ENCODE measurements at places on chromosomes 6 and 20. TPM values are rescaled to one million over a fixed set of nuclear protein-coding genes. Genes with fewer than 3 reads are reported as not detected.

DNA sequence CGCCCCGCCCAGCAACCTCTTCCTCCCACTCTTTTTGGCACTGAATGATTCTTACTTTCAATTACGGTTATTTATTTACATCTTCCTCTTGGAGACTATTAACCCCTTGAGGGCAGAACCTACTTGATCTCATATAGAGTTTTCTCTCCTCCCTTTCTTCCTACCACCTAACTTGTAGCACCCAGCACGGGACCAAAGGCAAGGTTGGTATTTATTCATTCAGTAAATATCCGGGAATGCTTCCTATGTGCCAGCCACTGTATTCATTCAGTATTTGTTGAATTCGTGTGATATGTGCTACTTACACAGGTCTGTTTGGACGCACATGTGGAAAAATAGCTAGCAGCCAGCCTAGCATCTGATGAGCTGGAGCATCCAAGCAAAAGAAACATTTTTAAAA lies 1.3 kb upstream of the CNKSR3 start:
- DNase-seq: no peak

- DNase-seq: no peak
These were observed 44.2 kb upstream of the TBX18 start for GRCh38 chr6:84808491-84809061.

DNA sequence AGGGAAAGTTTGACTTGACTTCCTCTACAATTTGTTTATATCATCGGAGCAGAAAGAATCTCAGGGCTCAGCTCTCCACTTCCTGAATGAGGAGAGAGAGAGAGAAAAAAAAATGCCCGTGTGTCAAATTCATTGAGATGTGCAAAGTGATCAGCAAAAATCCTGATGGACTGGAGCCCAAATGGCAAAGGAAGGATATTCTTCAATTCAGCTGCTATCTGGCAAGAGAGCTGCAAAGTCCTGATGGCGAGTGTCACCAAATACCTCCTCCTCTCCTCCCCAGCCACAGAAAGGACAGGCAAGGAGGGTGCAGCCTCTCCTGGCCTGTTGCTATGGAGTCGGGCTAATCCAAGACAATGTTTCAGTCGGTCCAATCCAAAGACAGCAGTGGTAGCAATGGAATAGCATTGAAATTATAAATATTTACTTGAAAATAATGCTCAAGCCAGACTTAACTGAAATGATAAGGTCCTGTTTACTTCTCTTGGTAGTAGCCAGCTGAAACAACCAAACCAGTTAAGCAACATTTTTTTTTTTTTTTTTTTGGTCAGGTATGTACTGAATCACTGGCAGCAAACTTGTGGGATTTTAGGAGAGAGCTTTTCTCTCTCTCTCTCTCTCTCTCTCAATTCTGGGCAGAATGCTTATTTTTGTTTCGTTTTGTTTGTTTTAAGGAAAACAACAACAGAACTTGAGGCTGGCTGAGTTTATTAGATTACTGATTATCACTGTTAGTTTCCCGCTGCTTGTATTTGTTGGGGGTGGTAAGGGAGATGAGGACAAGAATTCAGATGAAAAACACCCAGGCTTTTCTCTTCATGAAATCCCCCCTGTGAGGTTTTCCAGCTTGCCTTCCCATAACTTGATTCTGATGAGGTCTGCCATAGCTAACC lies 204.2 kb downstream of the BCAS1 start:
- DNase-seq: peak; percentile 56

GRCh38 chr20:57881466-57882385 lies 171.9 kb upstream of the PMEPA1 start:
- DNase-seq: no peak

GTF3C6 gene
- total RNA-seq: 170 TPM

- DNase-seq: no peak
These were observed 6.5 kb upstream of the RREB1 start for GRCh38 chr6:7101290-7101689.

- DNase-seq: no peak
These were observed 102.7 kb upstream of the ID4 start for GRCh38 chr6:19734519-19734918.

SRMS gene
- total RNA-seq: not detected

SLC22A23 gene
- total RNA-seq: 1.5 TPM

DNA sequence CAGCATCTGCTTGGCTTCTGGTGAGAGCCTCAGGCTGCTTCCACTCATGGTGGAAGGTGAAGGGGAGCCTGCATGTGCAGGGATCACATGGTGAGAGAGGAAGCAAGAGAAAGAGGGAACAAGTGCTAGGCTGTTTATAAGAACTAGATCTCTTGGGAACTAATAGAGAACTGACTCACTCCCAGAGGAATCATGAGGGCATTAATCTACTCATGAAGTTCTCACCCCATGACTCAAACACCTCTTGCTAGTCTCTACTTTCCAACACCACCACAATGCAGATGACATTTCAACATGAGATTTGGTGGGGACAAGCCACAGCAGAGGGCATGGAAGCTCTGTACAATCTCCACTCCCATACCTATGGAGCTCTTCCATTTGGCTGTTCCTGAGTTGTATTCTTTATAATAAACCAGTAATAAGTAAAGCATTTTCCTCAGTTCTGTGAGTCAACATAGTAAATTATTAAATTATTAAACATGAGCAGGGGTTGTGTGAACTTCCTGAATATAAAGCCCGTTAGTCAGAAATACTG lies 524.1 kb upstream of the NRSN1 start:
- DNase-seq: no peak

DNA sequence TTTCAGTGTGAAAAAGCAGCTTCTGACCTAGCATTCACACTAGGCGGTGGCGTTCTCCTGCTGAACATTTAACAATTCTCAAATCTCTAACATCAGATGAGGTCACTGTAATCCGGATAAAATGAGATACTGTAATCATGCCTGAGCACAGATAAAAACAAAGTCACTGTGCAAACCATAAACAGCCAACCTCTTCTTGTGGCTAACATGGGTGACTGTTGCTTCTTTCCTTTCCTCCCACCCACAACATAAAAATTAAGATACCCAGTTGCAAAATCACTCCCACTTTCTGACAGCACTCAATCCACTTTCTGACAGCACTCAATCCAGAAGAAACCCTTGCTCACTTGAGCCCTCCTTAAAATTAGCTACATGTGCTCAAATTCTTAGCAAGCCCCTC lies 11.5 kb upstream of the ALDH8A1 start:
- no peak for DNase-seq

DNA sequence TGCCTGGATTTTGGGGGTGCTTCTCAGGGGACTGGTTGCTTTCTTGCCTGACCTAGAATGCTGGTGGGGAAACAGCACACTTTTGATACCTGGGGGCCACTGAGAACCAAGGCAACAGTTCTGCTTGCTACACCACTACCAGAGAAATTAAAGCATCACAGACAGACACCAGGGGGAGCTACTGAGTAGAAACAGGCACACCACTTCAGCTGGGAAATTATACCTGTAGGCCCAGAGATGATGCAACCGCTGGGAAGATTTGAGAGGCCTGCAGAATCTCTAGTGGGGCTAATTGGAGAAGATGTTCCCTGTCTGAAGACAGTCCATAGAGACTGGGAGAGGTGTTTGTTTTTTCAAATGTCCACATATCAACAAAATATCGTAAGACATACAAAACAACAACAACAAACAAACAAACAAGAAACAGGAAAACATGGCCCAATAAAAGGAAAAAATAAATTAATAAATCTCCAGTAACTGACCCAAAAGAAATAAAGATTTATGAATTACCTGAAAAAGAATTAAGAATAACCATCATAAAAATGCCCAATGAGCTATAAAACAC lies 129.4 kb upstream of the RIN2 start:
- peak; percentile 56 for DNase-seq

PYGB gene
- 54.8 TPM for total RNA-seq

GHRH gene
- total RNA-seq: not detected

GRCh38 chr6:79927758-79928157 lies 19.6 kb downstream of the ELOVL4 start:
- no peak for DNase-seq

DNA sequence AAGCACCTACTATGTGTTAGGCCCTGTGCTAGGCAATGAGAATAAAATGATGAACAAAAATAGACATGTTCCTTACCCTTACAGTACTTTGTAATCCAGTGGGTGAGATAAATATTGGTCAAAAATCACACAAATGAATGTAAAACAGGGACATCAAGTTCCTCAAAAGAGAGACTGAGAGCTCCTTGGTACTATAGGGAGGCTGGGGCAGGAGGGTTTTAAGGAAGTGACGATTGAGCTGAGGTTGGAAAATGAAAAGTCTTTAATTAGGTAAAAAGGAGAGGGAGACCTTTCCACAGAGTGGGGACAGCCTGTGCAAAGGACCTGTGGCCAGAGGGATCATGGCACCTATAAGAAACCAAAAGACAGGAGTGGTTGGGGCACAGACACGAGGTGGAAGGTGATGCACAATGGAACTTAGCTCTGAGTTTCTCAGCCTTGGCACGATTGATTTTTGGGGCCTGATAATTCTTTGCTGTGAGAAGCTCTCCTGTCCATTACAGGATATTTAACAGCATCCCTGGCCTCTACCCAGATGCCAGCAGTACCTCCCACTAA lies 140.3 kb downstream of the CEP57L1 start:
- no peak for DNase-seq

GRCh38 chr6:77368660-77369313 lies 94.5 kb downstream of the HTR1B start:
- DNase-seq: no peak

DNA sequence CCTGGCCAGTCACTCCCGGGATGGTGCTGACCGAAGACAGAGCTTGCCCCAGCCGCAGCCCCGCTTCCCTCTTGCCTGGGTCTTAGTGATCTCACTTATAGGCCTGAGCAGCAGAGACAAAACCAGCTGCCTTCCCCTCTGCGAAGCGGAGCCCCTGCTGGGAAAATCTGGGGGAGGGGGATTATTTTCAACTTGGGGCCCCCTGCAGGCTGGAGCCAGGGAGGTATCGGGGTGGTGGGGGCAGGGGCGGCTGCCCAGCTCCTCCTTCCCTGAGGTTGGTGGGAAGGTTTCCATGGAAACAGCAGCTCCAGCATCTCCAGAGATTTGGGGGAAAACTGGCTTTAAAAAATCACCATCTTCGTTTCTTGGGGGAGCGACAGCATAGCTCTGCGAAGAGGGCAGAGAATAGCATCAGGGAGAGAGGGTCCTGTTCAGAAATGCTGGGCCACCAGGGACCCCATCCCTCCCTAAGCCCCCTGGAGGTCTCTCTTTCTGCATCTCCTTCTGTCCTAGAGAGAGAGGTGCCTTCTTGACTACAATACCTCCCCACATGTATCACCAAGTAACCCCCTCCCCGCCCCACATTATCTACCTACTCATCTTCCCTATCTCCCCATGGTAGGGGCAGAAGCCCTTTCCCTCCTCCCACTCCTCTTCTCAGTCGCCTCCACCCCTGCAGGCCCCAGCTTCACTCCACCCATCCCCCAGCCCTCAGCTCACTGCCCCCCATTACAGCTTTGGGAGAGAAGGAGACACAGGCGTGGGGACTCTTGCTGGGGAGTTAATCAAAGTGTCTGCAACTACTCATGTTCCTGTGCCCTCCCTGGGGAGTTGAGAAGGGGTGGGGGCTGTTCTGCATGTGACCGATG lies 88.4 kb upstream of the CCDC167 start:
- DNase-seq: no peak

- DNase-seq: no peak
These were observed 68.8 kb downstream of the ZBTB2 start for GRCh38 chr6:151322570-151322969.

PTCRA gene
- total RNA-seq: not detected

- DNase-seq: no peak
These were observed 1.1 kb upstream of the MAP3K5 start for GRCh38 chr6:136793363-136793762.

DNA sequence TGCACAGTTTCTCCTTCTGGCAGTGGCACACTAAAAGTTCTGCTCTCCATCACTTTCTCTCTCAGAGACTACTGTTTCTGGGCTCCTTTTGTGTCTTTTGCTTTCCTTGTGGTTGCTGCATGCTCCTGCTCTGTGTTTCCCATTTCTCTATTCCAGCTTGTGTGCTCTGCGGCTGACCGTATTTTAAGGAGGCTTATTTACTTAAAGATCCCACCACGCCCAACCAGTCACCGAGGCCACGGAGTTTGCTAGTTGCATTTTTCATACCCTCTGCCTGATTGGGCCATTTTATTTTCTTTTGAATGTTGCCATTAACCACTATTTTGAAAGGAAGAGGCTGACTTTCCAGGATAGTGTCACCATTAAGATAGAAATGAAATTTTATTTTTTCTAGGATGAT lies 626.4 kb upstream of the MMS22L start:
- no peak for DNase-seq

- DNase-seq: no peak
These were observed 138.3 kb upstream of the TSHZ2 start for GRCh38 chr20:52833901-52834300.

DNA sequence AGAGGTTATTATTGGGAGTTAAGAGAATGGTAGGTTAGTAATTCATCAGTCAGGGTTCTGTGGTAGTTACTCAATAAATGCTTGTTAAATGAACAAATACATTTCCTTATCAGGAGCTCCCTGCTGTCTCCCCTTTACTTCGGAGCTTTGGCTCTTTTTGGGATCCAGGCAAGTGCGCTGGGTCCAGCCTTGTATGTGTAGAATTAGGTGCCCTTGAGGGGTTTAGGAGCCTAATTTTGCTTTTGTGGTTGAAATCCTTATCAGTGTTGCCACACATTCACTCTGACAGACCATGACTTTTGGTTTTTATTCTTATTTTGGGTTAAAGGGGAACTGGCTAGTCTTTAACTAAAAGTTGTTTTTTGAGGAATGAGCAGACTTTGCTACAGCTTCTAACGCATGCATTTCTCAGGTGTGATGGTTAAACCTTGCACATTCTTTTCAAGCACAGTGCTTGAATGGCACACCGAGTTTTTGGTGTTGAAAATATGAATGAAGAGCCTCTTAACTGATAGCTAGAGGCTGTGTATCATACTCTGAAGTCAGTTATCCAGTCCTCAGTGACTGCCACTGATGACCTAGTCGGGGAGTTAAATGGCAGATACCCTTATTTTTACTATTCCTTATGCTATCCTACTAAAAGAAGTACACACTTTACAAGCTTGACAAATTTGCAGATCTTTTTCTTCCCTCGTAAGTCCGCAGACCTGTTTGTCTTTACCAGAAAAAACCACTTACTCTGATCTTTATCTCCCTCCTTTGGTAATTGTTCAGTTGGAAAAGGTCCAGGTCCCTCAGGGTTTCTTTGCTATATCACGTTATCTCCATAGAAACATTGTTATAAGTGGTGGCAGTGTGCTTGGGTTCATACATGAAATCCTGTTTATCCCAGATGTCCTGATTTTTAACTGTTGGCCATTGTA lies 50.7 kb upstream of the PLCG1 start:
- DNase-seq: no peak

DNA sequence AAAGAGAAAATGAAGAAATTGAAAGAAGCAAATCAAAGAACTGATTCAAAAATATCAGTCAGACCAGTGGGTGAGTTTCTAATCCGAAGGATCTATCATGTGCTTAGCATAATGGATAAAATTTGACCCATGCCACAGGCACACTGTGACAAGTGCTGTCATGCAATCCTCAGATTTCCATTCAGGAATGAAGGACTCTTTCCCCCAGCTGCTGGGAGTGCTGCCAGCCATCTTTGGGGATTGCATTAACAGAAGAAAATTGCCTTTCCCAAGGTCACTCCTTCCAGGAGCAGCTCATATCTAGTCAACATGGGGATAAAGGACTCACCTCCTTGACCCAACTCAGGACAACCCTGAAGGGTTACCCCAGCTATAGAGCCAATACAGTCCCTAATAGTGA lies 316.7 kb upstream of the TBX18 start:
- DNase-seq: no peak

Measured in Daoy (cell line).